ENCODE measurements at places on chromosomes 1 and 21. TPM values are rescaled to one million over a fixed set of nuclear protein-coding genes. Genes with fewer than 3 reads are reported as not detected.

DNA sequence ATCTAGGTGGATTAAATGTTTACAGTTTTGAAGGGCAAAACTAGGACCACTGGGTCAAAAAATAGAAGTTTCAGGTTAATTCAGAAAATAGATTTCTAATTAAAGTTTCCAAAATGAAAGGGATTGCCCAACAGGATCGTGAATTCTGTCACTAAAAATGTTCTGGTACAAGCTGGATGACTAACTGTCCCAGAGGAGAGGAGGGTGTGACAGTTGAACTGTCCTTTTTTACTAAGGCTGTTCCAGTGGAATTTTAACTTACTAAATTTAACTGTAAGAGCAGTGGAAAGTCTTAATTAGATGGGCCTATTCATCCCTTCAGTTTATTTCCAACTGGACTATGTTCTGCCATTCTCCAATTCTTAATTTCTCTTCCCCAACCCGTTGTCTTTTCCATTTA is 7.2 kb downstream of the SNX7 start:
- H3K27me3 ChIP-seq: no peaks in the 10 kb centered on the region
- H3K36me3 ChIP-seq: peaks cover 1% of the 10 kb centered on the region
- H3K4me1 ChIP-seq: peaks cover 24% of the 10 kb centered on the region
- H3K27ac ChIP-seq: peak overlapping the region; percentile 56

The AQP10 gene
- total RNA-seq: not detected

The ZFP69 gene
- total RNA-seq: 4.5 TPM

DNA sequence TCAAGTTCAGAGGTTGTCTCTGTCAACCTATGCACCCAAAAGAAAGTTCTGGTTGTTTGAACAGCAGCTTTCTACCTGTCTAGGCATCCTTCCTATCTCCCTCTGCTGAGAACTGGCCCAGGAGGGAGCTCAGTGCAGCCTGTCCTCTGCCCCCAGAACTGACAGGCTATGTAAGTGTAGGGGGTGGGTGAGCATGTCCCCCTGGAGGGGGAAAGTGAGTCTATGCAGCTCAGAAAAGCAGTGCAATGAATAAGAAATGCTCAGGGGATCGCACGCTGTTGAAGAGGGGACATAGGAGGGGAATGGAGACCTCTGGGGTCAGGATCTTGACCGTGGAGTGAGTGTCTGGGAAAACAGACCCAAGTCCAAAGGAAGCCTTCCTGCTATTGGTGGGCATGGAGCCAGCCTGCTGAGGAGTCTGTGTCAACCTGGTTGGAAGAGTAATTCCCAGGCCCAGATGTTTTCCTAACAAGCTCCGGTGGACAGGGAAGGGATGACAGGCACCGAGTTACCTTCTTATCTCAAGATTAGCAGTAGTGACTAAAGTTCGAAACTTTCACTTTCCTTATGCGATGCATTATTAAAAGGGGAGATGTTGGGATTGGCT is 26.1 kb upstream of the FHAD1 start:
- H3K27me3 ChIP-seq: no peaks in the 10 kb centered on the region
- H3K4me3 ChIP-seq: no peak overlapping the region
- peaks cover 2% of the 10 kb centered on the region for H3K36me3 ChIP-seq

DNA sequence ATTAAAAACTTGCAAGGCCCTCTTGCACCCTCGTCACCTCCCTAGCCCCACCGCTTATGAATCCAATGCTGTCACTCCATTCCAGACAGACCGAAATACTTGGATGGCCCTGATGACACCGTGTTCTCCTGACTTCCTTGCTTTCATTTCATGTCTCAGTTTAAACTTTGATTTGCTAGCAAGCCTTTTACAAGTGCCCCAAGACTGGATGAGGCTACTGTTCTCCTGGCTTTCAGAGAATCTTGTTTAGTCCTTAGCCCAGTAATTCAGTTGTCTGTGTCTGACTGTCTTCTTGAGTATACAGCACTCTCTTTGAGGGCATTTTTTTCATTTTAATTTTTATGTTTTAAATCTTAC is 824 bp upstream of the IFI44L start:
- peaks cover 39% of the 10 kb centered on the region for H3K4me1 ChIP-seq
- peak overlapping the region; percentile 74 for H3K27ac ChIP-seq
- no peaks in the 10 kb centered on the region for H3K36me3 ChIP-seq
- peak overlapping the region; percentile 62 for H3K4me3 ChIP-seq

- no peak for DNase-seq
- peaks cover 23% of the 10 kb centered on the region for H3K36me3 ChIP-seq
- H3K4me1 ChIP-seq: peaks cover 51% of the 10 kb centered on the region
- no peaks in the 10 kb centered on the region for H3K27me3 ChIP-seq
- peak overlapping the region; percentile 49 for H3K27ac ChIP-seq
Measured at GRCh38 chr1:66690666-66691381, 61.4 kb upstream of the DYNLT5 start.

DNA sequence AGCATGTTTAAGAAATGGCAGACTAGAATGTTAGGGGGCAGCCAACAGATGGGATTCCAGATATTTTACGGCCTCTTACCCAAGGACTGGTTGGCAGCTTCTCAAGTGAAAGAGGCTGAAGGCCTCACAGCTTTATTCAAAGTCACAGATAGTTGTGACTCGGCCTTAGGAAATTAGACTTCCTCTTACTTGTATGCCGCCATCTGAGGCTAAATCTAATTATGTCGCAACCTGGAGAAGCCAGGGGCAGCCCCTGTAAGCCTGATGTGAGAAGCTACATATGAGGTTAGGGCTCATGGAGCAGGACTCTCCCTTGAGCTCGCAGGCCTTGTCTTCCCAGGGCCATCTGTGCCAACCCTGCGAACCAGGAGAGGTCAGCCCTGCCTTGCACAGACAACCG is 352.5 kb downstream of the HHAT start:
- no peak overlapping the region for H3K4me3 ChIP-seq
- no peaks in the 10 kb centered on the region for H3K4me1 ChIP-seq
- no peak for DNase-seq
- H3K27ac ChIP-seq: no peak overlapping the region

GRCh38 chr1:27589841-27590426 is 14.0 kb downstream of the AHDC1 start:
- H3K27ac ChIP-seq: peak overlapping the region; percentile 80
- no peak for DNase-seq
- H3K36me3 ChIP-seq: no peaks in the 10 kb centered on the region
- no peak overlapping the region for H3K4me3 ChIP-seq

- no peak overlapping the region for H3K4me3 ChIP-seq
- no peaks in the 10 kb centered on the region for H3K4me1 ChIP-seq
- H3K36me3 ChIP-seq: peaks cover 72% of the 10 kb centered on the region
- H3K27me3 ChIP-seq: no peaks in the 10 kb centered on the region
- no peak for DNase-seq
- no peak overlapping the region for H3K27ac ChIP-seq
Measured at GRCh38 chr1:227532019-227532619, 31.2 kb upstream of the ZNF678 start.

The GLRX2 gene
- total RNA-seq: 27.6 TPM

The PGLYRP3 gene
- total RNA-seq: not detected

DNA sequence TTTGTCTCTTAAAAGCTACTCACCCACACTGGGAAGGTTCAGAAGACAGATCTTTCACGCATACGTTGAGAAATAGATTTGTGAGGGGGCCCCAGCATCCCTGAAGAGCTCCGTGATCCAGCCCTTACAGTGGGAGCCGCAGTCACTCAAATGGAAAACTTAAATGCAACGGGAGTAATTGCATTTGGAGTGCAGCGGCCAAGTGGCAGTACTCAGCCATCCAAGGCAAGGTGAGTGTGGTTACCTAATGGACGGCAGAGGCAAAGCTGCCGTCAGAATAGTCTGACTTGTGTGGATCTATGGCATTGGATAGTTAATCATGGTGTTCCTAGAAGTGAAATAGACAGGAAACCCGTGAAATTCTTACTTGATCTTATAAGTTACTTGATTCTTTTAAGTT is 5.1 kb downstream of the SPSB1 start:
- peaks cover 80% of the 10 kb centered on the region for H3K4me1 ChIP-seq
- no peak overlapping the region for H3K27ac ChIP-seq
- peaks cover 43% of the 10 kb centered on the region for H3K36me3 ChIP-seq
- DNase-seq: no peak
- no peaks in the 10 kb centered on the region for H3K27me3 ChIP-seq

The TMEM269 gene
- total RNA-seq: 0.20 TPM

- H3K4me1 ChIP-seq: peaks cover 23% of the 10 kb centered on the region
- peak overlapping the region; percentile 36 for H3K4me3 ChIP-seq
- H3K27me3 ChIP-seq: no peaks in the 10 kb centered on the region
- H3K36me3 ChIP-seq: peaks cover 2% of the 10 kb centered on the region
Measured at GRCh38 chr1:153776845-153777370, 1.7 kb downstream of the SLC27A3 start.

The MEX3A gene
- 12.7 TPM for total RNA-seq

DNA sequence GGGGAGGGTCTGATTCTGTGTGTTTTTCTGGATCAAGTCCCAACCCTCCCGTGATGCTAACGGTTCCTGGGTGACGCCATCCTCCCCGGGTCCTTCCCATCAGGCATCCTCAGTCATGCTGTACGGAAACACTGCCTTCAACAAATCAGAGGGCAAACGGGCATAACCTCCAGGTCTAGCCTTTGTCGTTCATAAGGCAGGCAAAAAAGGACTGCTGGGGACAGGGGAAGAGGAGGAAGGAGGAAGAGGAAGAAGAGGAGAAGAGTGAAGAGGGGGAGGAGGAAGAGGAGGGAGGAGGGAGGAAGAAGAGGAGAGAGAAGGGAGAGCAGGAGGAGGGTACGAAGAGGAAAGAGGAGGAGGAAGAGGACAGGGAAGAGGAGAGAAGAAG is 84.4 kb downstream of the ITPKB start:
- H3K4me3 ChIP-seq: no peak overlapping the region
- peaks cover 2% of the 10 kb centered on the region for H3K36me3 ChIP-seq

The MCOLN2 gene
- total RNA-seq: not detected

- H3K36me3 ChIP-seq: peaks cover 20% of the 10 kb centered on the region
- H3K27me3 ChIP-seq: no peaks in the 10 kb centered on the region
- peaks cover 22% of the 10 kb centered on the region for H3K4me1 ChIP-seq
- DNase-seq: no peak
Measured at GRCh38 chr1:236010443-236010842, 54.4 kb downstream of the NID1 start.

GRCh38 chr21:43016728-43017127 is 42.4 kb downstream of the PKNOX1 start:
- peaks cover 23% of the 10 kb centered on the region for H3K36me3 ChIP-seq
- no peaks in the 10 kb centered on the region for H3K27me3 ChIP-seq
- DNase-seq: no peak
- H3K4me3 ChIP-seq: no peak overlapping the region

- DNase-seq: no peak
- H3K4me1 ChIP-seq: peaks cover 17% of the 10 kb centered on the region
- H3K27me3 ChIP-seq: peaks cover 10% of the 10 kb centered on the region
- no peaks in the 10 kb centered on the region for H3K36me3 ChIP-seq
Measured at GRCh38 chr1:161531986-161532643, 7.8 kb downstream of the HSPA6 start.

The KIF14 gene
- total RNA-seq: 2.0 TPM

GRCh38 chr1:162081316-162081715 is 11.8 kb downstream of the NOS1AP start:
- H3K36me3 ChIP-seq: no peaks in the 10 kb centered on the region
- no peak overlapping the region for H3K27ac ChIP-seq
- peaks cover 31% of the 10 kb centered on the region for H3K4me1 ChIP-seq
- H3K27me3 ChIP-seq: no peaks in the 10 kb centered on the region

DNA sequence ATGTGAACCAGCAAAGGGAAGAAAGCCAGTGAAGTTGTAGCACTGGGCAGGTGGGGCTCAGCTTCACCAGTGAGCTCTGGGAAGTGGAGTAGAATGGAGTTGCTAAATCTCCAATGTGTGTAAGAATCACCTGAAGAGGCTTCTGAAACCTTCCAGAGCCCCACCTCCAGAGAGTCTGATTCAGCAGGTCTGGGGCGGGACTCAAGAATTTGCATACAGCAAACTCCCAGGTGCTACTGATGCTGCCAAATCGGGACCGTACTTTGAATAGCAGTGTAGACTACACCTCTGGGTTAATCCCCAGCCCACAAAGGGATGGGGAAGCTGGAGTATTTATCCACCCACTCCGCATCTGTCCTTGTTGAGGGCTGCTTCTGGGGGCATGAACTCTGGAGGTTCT is 154.3 kb downstream of the IGSF21 start:
- H3K4me3 ChIP-seq: no peak overlapping the region
- no peak for DNase-seq
- no peak overlapping the region for H3K27ac ChIP-seq
- no peaks in the 10 kb centered on the region for H3K36me3 ChIP-seq
- H3K4me1 ChIP-seq: no peaks in the 10 kb centered on the region

DNA sequence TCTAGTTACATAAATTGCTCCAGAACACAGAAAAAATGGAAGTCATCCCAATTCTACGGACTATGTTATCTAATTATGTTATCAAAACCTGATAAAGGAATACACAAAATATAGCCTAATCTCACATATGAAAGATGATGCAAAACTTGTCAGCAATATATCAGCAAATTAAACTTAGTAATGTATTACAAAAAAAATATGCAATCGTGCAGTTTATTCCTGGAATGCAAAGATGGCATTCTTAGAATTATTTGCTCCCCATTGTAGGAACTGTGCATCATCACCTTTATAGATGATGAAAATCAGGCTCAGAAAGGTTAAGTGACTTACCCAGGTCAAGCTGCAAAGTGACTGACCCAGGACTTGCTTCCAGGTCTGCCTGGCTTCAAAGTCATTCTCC is 7.8 kb downstream of the FOXE3 start:
- H3K27ac ChIP-seq: no peak overlapping the region
- DNase-seq: no peak
- H3K4me1 ChIP-seq: peaks cover 4% of the 10 kb centered on the region

- no peaks in the 10 kb centered on the region for H3K27me3 ChIP-seq
- no peaks in the 10 kb centered on the region for H3K36me3 ChIP-seq
- DNase-seq: no peak
- no peak overlapping the region for H3K27ac ChIP-seq
- H3K4me1 ChIP-seq: peaks cover 9% of the 10 kb centered on the region
Measured at GRCh38 chr1:169316556-169316955, 51.0 kb downstream of the NME7 start.

DNA sequence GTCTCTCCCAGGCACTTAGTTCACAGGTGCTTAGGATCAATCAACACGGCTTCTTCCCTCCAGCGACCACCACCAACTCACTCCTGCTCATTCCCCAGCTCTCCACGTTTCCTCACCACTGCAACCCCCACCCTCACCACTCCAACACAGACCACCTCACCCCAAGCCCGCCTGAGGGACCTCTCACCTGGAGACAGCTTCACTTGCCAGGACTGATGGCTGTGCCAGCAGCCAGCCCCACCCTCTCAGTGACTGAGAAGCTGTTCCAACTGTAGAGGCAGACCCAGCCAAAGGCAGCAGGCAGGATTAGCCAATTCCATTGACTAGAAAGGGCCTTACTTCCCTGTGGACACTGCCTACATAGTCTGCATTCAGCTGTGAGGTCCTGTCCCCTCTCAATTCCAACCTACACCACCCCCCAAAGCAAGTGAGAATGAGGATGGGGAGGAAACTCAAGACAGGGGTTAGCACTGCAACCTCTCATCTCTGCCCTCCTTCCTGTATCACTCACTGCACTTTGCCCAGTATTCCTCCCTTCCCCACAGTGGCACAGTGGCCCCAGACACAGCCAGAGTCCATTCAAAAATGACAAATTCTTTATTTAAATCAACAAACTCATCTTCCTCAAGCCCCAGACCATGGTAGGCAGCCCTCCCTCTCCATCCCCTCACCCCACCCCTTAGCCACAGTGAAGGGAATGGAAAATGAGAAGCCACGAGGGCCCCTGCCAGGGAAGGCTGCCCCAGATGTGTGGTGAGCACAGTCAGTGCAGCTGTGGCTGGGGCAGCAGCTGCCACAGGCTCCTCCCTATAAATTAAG is 7.6 kb downstream of the TAGLN2 start:
- H3K27ac ChIP-seq: peak overlapping the region; percentile 84
- H3K27me3 ChIP-seq: no peaks in the 10 kb centered on the region
- no peak for DNase-seq
- H3K4me3 ChIP-seq: peak overlapping the region; percentile 13
- peaks cover 91% of the 10 kb centered on the region for H3K4me1 ChIP-seq
